ENCODE measurements at places on chromosomes 7 and 10.

DNA sequence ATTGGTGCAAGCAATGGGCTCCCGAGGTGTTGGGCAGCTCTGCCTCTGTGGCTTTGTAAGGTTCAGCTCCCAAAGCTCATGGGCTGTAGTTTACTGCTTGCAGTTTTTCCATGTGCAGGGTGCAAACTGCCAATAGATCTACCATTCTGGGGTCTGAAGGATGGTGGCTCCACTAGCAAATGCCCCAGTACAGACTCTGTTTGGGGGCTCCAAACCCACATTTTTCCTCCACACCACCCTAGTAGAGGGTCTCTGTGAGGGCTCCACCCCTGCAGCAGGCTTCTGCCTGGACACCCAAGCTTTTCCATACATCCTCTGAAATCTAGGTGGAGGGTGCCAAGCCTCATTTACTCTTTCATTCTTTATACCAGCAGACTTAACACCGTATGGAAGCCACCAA lies 17.4 kb upstream of the ZNF37A start:
- no peak for DNase-seq

DNA sequence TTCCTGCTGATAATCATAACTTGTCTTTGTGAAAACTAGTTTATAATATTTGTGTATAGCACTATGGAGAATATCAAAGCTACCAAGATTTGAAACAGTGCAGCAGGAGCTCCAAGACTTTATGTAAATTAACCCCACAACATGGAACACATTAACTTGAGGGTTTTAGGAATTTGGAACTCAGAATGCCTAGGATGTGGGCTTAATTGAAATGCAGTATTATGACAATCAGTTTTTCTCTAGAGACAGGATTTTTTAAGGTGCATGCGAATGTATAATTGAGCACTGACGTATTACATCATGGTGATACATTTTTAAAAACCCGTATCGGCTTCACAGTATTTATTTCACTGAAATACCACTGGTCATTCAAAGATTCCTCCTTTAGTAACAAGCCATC lies 313.1 kb upstream of the DGKB start:
- DNase-seq = no peak

DNA sequence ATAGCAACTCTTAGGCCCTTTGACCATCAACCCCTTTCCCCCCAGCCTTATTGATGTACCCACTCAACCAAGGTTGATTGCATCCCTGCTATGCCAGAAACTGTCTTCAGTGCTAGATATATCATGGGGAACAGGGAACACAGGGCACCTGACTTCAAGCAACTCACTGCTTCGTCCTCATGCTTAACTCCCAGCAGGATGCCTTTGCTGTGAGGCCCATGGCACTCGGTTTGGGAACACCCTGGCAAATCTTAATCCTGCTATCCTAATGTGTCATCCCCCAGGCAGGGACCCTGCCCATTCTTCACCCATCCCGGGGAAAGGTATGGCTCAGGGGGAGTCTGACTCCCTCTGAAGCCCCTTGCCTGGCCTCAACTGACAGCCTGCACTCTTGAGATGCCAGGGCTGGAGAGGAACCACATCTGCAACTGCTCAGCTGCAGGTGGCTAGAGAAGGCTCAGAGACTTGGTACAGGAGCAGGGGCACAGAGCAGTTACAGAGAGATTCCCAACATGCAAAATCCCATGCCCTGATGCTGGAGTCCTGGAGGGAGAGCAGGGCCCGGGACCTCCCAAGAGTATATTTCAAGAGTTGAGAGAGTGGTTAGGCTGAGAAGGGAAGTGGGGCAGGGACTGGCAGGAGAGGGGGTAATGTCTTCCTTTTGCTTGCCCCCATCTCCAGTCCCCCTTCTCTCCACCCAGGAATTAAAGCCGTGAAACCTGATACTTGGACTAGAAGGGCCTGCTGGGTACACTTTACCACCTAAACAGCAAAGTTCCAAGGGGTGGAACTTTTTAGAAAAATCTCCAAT lies 2.4 kb upstream of the UNC5B start:
- no peak for DNase-seq

GRCh38 chr7:5661942-5662341 lies 119.5 kb downstream of the RNF216 start:
- no peak for DNase-seq

GRCh38 chr10:89153971-89154370 lies 53.1 kb downstream of the CH25H start:
- no peak for DNase-seq

GRCh38 chr7:8982338-8982992 lies 549.1 kb downstream of the NXPH1 start:
- no peak for DNase-seq

DNA sequence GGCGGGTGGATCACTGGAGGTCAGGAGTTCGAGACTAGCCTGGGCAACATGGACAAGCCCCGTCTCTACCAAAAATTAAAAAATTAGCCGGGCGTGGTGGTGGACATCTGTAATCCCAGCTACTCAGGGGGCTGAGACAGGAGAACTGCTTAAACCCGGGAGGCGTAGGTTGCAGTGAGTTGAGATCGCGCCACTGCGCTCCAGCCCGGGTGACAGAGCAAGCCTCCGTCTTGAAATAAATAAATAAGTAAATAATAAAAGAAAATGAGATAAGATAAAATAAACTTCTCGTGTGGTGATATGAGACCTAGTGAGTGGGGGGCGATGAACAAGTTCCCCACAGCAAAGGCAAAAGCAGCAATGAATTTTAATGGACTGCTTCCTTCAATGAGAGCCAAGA lies 33.6 kb upstream of the LMTK2 start:
- no peak for DNase-seq

- DNase-seq = no peak
Measured at GRCh38 chr10:18527687-18528086, 123.7 kb downstream of the NSUN6 start.

GRCh38 chr7:2255145-2256139 lies 13.4 kb downstream of the NUDT1 start:
- no peak for DNase-seq

- no peak for DNase-seq
Measured at GRCh38 chr10:85792533-85792858, 574.1 kb downstream of the GRID1 start.

DNA sequence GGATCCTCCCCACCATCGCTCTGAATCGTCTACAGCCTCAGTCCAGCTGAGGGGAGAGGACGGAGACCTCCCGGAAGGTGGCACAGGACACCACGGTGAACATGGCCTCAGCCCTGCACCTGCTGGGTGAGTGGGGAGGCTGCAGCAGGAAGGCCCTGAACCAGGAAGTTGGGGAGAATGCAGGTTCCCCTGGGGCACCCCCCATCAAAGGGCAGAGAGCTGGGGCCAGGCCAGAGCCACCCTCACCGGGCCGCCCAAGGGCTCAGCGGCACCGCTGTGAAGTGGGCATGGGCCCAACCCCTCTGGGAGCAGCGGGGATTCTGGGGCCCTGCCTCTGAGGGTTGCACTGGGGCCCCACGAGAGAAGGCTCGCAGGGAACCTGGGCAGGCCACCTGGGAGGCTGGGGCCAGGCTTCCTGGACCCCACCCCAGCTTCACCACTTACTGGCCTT lies 98.7 kb downstream of the MICALL2 start:
- DNase-seq = no peak

DNA sequence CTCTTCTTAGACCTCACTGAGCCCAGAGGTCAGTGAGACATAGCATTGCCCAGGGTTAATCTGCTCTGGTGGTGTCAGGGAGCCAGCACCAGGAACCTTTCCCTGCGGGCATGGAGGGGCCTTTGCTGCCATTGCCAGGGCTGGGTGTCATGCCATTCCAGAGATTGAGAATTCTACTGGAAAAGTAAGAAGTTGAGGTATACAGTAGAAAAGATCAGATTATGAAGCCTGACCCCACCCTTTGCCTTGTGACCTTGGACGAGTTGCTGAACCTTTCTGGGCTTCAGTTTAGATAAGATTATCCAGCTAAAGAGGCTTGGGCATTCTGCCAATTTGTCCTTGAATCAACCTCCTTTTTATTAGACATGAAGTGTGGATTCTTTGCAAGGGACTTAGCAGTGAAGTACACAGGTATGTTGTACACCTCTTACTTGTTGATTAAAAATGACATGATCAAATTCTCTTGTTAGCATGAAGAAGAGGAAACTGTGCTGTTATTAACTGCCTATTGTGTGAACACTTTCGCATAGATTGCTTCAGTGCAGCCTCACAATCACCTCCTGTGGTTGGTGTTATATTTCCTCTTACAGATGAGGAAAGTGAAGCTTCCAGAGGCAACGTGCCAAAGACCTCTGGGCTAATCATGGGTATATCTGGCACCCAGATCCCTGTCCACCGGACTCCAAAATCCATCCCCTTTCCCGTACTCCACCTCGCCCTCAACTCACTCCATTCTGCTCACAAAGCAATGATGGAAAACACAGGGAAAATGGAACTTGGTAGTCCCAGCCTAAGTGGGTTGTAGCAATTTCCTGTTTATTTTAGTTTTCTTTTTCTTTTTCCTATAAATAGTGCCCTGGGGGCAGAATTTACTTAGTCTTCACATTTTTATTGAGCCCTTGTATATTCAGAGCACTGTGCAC lies 151.3 kb downstream of the CAMK1D start:
- no peak for DNase-seq

DNA sequence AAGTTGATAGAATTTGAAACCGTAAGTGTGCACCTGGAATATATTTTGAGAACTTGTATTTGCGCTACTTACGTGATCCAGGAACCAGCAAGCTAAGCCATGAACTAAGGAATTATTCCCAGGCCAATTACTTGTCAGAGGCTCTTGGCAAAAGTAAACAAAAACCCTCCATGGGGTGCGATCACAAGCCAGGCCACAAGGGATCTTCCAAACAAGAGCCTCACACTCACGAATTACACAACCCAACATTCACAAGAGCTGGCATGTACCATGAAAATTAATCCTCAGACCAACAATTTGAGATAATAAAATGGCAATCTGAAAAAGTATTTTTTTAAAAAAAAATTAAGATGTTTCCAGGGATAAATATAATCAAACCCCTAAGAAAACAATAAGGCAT lies 467.0 kb upstream of the AKR1E2 start:
- DNase-seq = no peak

GRCh38 chr7:108528183-108528712 lies 2.3 kb upstream of the PNPLA8 start:
- no peak for DNase-seq

GRCh38 chr7:131557652-131558385 lies 1.4 kb upstream of the PODXL start:
- no peak for DNase-seq

- no peak for DNase-seq
Measured at GRCh38 chr7:65449505-65449852, 75.8 kb downstream of the ZNF92 start.

DNA sequence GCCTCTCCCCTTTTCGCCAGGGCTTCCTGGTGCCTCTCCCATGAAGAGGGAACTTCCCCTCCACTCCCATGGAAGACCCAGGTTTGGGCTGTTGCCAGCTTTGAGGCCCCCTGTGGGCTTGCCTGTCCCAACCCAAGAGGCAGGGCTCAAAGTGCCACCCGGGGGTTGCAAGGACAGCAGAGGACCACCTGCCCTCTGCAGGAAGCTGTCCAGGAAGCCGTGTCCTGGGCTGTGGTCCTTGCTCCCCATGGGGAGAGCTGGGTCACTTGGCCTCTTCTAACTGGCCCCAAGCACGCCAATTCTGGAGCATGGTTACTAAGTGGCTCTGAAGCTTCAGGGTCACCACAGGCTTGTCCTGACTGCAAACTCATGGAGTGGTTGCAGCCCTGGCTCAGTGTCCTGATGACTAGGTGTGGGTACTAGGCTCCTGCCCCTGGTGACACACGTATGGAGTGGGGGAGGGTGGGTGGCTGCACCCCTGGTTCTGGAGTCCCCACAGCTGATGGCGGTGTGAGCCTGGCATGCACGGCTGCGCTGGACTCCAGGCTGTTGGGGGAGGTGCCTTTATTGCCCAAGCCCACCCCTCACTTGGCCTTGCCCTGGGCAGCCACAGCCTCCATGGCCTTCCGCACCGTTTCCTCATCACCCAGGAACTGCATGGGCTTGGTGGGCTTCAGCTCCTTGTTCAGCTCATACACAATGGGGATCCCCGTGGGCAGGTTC lies 3.0 kb downstream of the PGAM2 start:
- DNase-seq = no peak

DNA sequence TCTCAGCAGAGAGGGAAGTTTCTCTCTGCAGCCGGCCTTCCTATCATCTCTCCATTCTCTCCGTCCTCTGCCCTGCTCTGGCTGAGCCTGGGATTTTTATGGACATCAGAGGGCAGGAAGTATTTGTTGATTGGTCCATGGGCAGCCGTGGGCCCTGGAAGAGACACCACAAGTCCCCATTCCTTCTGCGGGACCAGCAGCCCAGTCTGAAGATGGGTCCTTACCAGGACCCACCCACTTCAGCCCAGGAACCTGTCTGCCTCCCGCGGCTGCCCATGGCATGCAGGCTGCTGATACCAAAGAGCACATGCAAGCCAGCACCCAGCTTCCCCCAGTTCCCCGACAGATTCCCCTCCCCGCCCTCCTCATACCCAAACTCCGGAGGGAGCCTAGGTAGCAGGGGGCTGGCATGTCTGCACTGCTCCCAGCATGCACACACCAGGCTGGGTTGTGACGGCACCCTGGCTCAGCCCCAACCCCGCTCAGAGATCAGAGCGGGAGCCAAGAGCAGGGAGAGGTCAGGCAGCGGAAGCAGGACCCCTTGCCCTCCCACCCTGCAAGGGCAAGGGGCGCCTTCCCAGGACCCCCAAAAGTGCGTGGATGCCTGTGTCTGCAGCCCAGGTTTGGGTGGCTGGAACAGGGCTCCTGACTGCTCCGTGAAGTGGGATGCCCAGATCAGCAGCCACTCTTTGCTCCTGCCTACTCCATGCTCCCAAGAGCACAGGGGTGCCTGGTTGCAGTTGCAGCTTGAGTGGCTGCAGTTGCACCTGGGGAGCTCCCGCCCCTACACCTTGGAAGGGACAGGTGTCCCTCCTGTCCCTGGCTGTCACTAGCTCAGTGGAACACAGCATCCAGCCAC lies 538.6 kb upstream of the POT1 start:
- DNase-seq = no peak

- DNase-seq = peak; percentile 41
Measured at GRCh38 chr10:52491246-52491995, 177.3 kb downstream of the DKK1 start.

DNA sequence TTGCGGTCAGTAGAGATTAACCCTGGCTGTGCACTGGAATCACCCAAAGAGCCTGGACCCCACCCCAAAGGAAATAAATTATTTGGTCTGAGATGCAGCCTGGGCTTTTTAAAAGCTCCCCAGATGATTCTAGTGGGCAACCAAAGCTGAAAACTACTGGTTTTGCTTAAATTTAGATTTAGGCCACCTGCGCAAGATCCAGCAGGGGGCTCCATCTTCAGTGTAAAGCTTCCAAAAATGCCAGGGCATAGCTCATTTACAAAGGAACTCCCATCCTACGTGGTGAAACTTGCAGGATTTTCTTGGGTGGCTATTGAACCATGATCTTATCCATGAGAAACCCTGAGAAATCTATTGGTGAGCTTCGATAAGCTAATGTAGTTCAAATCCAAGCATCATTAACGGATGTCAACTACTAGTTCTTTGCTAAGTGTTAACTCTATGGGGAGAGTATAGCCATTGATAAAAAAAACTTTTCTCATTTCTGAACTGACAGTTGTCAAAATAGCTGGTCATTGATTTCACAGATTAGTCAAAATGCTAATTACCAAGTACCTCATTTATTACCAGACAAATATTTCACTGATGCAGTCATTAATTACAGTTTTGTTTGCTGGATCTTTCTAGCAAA lies 315.3 kb downstream of the LHFPL3 start:
- DNase-seq = no peak

- DNase-seq = no peak
Measured at GRCh38 chr10:130662775-130663174, 526.6 kb downstream of the GLRX3 start.

- no peak for DNase-seq
Measured at GRCh38 chr7:956031-956430, 1.6 kb upstream of the ADAP1 start.

- no peak for DNase-seq
Measured at GRCh38 chr7:114956702-114957101, 34.8 kb downstream of the MDFIC start.

GRCh38 chr10:17842641-17843040 lies 33.5 kb downstream of the MRC1 start:
- DNase-seq = no peak

All from HFFc6 (cell line).